Muscle of arm (tissue), 14 donors: ENCODE measurements at places on chromosomes 16 and 17.

GRCh38 chr16:16025214-16025968 is 76.0 kb downstream of the ABCC1 start:
- DNase-seq = no peak

GRCh38 chr17:50292465-50292864 is 18.2 kb downstream of the TMEM92 start:
- no peak for DNase-seq

GRCh38 chr16:83799336-83799735 is 8.4 kb upstream of the HSBP1 start:
- no peak for DNase-seq

DNA sequence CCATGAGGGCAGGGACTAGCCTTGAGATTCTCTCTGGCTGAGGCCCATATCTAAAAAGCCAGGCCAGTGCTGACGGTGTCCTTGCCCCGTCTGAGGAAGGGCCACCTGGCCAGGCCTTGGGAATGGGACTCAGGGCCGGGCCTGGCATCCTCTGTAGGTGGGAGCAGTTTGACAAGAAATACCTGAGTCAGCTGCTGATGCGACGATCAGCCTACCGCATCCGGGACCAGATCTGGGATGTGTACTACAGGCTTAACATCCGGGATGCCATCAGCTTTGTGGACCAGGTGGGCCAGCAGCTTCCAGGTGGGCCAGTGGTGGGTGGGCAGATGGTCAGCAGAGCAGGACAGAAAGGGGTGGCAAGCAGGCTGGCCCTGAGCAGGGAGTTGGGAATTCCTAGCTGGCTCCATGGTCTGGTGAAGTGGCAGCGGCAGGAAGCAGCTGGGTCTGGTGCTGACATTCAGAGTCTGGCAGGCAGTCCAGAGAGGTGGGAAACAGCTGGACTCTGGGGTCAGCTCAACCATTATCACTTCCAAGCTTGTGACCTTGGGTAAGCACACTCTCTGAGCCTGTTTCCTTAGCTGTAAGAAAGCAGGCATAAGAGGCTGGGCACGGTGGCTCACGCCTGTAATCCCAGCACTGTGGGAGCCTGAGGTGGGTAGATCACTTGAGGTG is 9.5 kb downstream of the SLC9A5 start:
- DNase-seq = no peak

DNA sequence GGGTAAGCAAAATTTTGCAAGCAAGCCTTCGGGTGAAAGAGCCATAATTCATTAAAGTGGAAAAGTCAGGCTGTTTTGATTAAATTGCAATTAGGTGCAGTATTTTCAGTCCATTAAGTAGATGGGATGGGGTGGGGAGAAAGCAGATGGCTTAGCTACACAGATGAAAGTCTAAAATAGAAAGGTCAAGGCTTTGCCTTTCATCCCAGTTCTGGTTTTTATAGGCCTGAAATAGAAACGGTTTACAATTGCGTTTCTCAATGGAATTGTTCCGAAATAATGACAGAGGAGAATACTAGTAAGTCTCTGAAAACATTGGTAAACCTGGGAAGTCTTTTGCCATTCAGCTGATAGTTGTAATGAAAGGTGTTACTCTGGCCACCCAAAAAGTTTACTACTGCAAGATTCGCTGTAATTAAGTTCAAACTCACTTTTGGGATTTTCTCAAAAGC is 1.5 kb downstream of the PPM1E start:
- DNase-seq = no peak

DNA sequence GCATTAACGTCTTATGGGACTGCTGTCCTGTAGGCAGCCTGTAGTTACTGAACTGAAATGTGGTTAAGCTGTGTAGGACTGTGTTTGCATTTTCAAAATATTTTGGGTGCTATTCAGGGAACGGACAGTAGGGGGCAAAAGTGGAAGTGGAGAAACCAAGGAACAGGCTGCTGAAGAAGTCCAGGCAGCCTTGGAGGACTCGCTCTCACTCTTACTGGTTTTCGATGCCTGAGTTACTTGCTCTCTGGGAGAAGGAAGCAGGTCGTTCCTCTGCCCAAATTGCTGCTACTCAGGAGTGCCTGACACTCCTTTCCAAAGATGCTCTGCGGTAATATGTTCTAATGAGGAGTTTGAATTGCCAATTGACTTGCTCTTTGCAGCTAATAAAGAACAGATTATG is 64.5 kb upstream of the RBFOX1 start:
- DNase-seq = peak; percentile 43

DNA sequence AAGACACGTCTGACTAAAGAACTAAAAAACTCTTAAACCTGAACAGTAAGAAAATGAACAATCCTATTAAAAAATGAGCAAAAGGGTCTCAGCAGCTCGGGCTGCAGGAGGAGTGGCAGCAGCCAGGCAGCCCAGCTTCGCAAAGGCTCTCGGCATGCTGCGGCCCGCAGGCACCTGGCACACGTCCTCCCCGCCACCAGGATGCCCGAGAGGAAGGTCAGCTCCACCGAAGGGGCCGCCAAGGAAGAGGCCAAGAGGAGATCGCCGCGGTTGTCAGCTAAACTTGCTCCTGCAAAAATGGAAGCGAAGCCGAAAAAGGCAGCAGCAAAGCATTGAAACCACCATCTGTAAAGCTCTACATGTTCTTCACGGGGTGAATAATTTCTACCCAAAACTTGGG is 173.5 kb downstream of the BCAS3 start:
- no peak for DNase-seq

- DNase-seq = peak; percentile 81
These were observed 6.5 kb downstream of the SCGB1C2 start for GRCh38 chr17:143785-144281.

DNA sequence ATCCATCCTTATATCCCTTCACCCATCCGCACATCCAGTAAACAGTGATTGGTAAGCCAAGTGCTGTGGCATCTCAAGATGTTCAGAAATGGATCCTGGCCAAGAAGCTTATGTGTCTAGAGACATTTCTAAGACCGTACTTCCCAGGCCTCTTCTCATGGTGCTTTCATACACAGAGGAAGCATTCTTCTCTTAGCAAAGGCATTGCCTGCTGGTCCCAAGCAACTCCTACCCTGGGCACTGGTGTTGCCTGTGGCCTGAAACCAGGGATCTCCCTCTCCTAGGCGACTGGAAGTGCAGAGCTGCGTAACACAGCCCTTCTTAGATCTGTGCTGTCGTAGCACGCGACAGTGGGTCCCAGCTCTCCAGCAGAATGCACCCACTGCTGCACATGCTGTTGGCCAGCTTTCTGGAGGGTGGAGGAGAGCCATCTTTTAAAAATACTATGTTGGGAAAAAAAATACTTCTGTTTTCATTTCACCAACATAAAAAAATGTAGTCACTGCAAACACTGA is 182.9 kb downstream of the CCDC182 start:
- DNase-seq = no peak

DNA sequence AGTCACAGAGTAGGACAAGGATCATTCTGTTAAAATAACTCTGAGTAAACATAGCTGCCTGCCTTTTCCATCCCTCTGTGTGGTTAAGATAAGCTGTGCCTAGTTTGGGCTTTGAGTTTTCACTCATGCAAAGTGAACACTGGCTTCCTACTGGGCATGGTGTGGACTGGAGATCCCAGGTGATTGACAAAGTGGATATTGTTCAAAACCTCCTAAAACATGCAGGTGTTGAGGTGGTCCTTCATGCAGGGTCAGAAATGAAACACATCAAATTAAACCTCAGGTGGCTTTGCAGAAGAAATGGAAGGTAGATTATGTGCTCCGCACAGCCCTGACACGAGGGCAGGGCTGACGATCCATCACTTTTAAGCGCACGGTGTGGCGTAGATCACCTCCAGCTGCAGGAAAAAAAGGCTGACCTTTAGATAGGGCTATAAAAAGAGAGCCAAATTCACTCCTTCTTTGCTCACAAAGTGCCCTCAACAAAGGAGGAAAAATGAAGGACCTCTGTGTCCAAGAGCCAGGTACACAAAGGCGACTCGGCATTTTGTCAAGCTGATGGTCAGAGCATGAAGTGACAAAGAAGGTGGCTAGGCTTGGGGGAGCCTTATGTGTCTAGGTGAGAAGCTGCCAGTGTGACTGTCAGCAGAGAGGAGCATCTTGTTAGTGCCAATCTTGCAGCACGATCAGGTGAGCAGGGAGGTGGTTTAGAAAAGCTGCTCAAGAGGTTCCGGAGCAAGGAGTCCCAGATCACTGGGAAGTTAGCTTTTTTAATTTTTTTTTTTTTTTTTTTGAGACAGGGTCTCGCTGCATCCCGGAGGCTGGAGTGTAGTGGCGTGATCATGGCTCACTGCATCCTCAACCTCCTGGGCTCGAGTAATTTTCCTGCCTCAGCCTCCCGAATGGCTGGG is 19.9 kb upstream of the ITPRIPL2 start:
- DNase-seq = no peak

- DNase-seq = no peak
These were observed 17.1 kb downstream of the TRAF4 start for GRCh38 chr17:28760601-28761562.

DNA sequence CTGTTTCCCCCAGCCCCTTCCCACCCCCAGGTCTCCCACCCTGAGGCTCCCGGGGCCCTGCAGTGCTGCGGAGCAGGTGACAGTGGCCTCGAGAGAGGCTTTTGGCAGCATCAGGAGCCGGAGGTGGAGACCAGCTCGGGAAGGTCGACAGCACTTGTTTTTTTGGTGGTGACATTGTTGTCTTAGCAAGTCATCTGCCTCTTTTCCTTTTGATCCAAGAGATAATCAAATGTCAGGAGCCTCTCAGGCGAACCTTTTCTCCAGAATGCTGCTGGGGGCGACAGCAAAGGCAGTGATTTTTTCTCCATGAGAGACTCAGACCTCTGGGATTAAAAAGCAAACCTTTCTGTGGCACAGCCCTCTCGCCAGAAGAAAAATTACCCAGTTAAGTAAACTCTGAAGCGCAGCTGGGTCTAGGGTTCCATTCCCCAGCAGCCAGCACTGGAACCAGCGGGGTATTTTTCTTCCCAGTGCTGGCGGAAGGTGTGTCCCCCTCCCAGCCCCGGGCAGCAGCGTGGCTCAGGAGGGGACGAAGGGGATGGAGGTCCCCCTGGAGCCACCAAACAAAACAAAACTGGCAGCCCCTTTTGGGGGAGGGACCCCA is 37.2 kb downstream of the GRIN2C start:
- DNase-seq = no peak

- no peak for DNase-seq
These were observed 81.2 kb upstream of the CACNG3 start for GRCh38 chr16:24174957-24175356.

DNA sequence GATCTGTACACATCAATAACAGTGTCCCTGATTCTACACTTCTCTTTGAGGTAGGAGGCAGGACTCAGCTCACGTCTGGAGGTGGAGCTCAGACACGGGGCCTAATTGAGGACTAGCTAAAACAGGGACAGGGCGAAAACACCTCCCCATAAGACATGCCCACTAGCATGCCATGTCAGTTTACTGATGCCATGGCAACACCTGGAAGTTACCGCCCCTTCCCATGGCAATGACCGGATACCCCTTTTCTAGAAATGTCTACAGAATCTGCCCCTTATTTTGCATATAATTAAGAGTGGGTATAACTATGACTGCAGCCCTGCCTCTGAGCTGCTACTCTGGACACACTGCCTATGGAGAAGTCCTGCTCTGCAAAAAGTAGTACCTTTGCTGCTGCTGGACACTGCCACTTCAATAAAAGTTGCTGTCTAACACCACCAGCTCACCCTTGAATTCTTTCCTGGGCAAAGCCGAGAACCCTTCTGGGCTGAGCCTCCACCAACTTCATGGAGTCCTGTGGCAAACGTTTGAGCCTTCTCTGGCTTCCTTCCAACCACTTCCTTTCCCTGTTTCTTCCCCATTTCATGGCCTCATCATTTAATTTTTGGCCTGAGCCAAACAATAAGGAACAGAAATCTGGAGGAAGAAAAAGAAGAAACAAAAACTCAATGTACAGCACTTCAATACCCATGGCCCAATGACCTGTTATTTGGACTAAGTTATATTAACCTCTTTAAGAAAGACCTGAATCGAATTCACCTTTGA is 21.0 kb downstream of the PHB1 start:
- no peak for DNase-seq

DNA sequence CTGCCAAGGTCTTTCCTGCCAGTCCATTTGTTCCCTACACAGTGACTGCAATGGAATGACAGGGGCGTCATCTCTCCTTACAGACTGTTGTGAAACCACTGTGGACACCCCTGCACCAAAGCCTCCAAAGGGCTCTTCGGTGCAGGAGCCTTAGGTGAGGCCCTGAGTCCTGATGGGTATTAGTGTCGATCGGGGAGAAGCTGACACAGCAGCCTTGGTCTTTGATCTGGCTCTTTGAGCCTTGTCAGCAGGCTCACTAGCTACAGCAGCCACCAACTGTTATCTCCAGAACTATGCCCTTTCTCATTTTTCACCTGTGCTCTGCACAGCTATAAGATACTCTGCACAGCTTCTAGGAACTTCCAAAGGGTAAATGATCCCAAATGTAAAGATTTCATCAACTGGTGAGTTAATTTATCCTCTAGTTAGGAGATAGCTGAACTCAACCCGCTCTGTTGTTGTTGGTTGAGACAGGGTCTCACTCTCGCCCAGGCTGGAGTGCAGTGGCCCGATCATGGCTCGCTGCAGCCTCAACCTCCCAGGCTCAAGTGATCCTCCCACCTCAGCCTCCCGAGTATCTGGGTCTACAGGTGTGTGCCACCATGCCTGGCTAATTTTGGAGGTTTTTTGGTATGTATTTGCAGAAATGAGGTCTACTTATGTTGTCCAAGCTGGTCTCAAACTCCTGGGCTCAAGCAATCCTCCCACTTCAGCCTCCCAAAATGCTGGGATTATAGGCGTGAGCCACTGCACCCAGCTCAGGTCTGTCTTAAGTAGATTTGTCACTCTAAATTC is 19.7 kb downstream of the G6PC1 start:
- no peak for DNase-seq

GRCh38 chr17:37720989-37721388 is 23.9 kb downstream of the HNF1B start:
- no peak for DNase-seq
